ENCODE measurements at places on chromosomes 13 and 19.
A peak's percentile ranks its signal among the peaks of the same experiment; 100 is the strongest.

GRCh38 chr19:1263188-1263587 is 5.9 kb upstream of the CIRBP start:
- DNase-seq = no peak

GRCh38 chr13:95100525-95101433 is 200.5 kb downstream of the ABCC4 start:
- peak; percentile 62 for DNase-seq

DNA sequence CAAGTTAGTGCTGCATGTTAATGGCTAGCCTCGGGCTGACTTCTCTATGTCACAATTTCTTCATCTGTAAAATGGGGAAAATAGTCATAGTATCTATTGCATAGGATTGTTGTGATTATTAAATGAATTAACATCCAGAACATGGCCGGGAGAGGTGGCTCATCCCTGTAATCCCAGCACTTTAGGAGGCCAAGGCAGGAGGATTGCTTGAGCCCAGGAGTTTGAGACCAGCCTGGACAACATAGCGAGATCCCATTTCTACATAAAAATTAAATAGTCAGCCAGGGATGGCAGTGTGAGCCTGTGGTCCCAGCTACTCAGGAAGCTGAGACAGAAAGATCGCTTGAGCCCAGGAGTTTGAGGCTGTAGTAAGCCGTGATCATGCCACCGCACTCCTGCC is 21.8 kb upstream of the FBL start:
- DNase-seq = no peak

DNA sequence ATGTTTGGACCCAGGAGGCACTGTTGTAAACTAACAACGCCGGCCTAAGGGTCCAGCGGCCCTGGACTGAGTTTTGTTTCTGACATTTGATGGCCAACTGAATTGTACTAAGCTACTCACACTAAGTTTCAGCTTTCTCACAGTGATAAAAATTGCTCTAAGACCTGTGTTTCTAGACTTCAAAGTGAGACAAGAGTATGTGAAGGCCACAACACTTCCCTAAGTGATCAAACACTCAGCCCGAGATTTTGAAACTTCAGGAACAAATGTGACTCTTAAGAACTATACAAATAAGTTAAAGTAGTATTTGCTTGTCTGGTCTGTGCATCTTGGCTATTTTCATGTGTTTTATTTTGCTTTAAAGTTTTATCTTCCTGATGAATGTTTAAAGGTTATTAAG is 30.2 kb downstream of the EFNB2 start:
- no peak for DNase-seq
